Activated naive CD4-positive, alpha-beta T cell treated with anti-CD3 and anti-CD28 coated beads for 36 hours (primary cell): ENCODE measurements at places on chromosomes 12 and 14. TPM values are rescaled to one million over a fixed set of nuclear protein-coding genes. Genes with fewer than 3 reads are reported as not detected.

CSRP2 gene
- total RNA-seq, result 0.86 TPM

IL25 gene
- not detected for total RNA-seq

DNA sequence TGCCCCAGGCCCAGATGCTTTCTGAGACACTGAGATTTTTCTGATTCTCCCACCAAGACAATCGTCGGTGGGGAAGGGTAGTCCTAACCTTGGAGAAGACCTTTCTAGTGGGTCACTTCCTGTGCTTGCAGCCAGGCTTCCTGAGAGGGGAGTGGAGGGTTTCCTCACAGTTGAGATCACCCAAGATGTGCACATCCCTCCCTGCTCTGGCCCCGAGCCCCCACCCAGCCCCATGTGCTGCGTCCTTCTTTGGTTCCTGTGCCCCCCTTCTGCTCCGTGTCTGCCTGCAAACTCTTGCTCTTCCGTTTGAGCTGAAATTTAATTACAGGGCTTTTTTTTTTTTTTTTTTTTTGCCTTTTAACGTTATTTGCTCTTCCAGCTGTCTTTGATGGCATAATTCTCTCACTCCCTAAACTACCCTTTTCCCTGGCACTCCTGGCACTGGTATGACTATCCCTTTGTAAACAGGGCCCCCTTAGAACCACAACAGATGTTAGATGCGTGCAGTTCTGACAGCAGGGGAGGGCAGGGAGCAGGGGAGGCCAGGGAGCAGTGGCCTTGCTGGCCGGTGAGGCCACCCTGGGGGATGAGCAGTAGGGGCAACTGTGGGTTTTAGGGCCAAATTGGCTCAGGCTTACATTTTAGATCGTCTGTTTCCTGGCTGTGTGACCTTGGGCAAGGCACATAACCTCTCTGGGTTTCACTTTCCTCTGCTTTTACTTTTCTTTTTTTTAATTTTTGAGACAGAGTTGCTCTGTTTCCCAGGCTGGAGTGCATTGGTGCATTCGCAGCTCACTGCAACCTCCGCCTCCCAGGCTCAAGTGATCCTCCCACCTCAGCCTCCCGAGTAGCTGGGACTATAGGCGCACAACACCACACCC lies 144.5 kb downstream of the PHETA1 start:
- H3K36me3 ChIP-seq, result no peaks in the 10 kb centered on the region
- no peak overlapping the region for H3K4me3 ChIP-seq
- H3K27ac ChIP-seq, result no peak overlapping the region
- no peak for DNase-seq

DNA sequence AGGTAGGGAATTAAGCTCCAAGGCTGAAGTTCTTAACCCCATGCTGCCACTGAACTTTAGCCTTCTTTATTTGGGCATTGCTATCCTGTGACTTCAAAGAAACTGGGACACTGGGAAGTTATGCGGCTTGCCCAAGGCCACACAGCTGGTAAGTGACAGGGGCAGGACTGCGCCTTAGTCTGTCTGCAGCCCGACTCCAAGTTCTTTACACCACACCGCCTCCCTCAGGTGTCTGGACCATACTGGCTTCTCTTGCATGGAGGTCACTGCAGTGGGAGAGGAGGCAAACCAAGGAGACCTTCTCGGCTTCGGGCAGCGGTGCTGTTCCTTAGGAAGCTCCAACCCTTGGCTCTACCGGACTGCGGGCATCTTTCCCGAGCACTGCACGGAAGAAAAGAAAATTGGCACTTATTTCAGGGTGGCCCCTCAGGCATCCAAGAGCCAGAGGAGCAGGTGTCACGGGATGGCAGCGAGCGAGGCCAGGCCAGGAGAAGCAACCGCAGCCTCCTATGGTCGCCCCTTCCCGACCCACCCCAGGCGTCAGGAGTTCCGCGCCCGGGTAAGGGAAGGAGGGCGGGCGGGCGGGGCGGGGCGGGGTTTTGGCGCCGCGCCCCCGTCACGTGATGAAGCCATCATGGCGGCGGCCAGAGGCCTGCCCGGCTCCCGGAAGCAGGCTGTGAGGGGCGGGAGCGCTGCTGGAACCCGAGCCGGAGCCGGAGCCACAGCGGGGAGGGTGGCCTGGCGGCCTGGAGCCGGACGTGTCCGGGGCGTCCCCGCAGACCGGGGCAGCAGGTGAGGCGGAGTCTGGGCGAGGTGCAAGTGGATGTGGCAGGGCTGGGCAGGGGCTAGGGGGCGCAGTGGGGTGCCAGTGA lies 16.4 kb upstream of the ESPL1 start:
- no peaks in the 10 kb centered on the region for H3K27me3 ChIP-seq
- peak; percentile 85 for DNase-seq
- peaks cover 40% of the 10 kb centered on the region for H3K4me1 ChIP-seq
- H3K36me3 ChIP-seq, result peaks cover 2% of the 10 kb centered on the region
- peak overlapping the region; percentile 97 for H3K4me3 ChIP-seq

GRCh38 chr12:60834806-60835205 lies 1239.0 kb downstream of the SLC16A7 start:
- DNase-seq, result no peak
- H3K4me1 ChIP-seq, result no peaks in the 10 kb centered on the region
- no peaks in the 10 kb centered on the region for H3K27me3 ChIP-seq
- H3K36me3 ChIP-seq, result no peaks in the 10 kb centered on the region
- H3K27ac ChIP-seq, result no peak overlapping the region
- no peak overlapping the region for H3K4me3 ChIP-seq

DNA sequence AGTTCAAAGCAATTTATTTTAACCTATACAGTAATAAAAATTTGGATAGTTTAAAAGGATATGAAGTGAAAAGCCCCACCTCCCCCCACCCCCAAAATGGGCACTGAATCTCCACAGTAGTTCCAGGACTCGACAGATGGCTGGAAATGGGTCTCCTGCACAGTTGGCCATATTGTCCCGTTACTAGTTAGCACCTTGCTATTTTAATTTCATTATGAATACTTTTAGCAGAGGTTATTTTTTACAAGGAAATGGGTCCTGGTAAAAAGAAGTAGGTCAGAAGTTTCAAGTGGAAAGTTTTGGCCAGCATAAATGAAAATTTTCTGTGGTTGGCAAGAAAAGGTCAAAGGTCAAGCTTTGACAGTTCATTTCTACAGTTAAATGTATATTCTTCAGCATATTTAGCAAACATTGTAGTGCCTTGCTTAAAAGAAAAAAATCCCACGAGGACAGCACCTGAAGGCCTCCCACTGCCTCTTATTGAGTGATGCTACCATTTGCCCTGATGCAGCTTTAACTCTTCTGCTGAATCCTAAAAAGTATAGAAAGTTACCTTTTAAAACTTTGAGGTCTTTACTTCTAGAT lies 28.3 kb downstream of the MTHFD1 start:
- H3K4me1 ChIP-seq, result peaks cover 1% of the 10 kb centered on the region
- H3K4me3 ChIP-seq, result no peak overlapping the region
- no peaks in the 10 kb centered on the region for H3K27me3 ChIP-seq

- peaks cover 95% of the 10 kb centered on the region for H3K4me1 ChIP-seq
- DNase-seq, result no peak
- H3K27me3 ChIP-seq, result no peaks in the 10 kb centered on the region
- peak overlapping the region; percentile 100 for H3K27ac ChIP-seq
- peaks cover 14% of the 10 kb centered on the region for H3K36me3 ChIP-seq
Observed at GRCh38 chr12:47393403-47393790, 312.4 kb downstream of the RPAP3 start.
